ENCODE measurements at places on chromosomes 1 and 21.

GRCh38 chr1:22420455-22421053 is 31.1 kb upstream of the ZBTB40 start:
- peak; percentile 16 for DNase-seq

DNA sequence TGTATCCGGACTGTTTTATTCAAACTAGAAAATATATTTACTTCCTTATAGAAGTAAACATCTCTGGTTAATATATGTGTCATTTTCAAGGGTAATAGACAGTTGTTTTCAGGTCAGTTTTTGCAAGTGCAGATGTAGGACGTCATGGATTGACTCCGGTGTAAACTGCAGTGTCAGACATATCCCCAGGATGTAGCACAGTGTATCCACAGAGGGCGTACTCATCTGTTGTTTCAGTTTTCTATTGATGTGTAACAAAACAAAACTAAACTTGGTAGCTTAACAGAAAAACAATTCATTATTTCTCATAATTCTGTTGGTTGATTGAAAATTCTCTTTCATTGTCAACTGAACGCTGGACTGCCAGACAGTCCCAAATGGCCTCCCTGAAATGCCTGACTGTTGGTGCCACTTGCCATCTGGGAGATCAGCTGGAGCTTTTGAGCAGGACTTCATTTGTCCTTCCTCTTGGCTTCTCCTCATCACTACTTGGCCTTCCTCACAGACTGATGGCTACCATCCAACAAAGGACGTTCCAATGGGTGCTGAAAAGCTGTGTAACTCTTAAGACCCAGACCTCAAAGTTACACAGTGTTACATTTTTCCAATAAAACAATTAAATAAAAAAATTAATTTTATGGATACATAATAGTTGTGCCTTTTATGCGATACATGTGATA is 181.6 kb downstream of the NCAM2 start:
- DNase-seq, result no peak

- DNase-seq, result no peak
Measured at GRCh38 chr1:40673452-40673851, 8.0 kb upstream of the RIMS3 start.

GRCh38 chr1:8015036-8015808 is 10.9 kb downstream of the ERRFI1 start:
- peak; percentile 66 for DNase-seq

DNA sequence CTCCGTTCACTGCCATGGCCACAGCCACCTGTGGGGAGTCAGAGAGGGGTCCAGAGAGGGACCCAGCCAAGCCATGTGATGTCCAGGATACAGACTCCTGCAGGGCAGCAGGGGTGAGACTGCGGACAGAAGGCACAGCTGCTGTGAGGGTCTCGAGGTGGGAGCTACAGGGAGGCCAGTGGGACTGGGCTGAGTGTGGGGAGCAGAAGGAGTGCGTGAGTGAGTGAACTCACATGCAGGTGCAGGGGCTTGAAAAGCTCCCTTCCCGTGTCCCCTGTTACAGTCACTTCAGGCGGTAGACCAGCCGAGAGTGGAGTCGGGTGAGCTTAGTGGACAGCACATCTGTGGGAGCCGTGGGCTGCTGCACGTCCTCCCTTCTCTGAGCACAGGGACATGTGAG is 42.4 kb downstream of the S100B start:
- DNase-seq, result no peak

- peak; percentile 18 for DNase-seq
Measured at GRCh38 chr1:153261281-153262069, 2.0 kb downstream of the LORICRIN start.

DNA sequence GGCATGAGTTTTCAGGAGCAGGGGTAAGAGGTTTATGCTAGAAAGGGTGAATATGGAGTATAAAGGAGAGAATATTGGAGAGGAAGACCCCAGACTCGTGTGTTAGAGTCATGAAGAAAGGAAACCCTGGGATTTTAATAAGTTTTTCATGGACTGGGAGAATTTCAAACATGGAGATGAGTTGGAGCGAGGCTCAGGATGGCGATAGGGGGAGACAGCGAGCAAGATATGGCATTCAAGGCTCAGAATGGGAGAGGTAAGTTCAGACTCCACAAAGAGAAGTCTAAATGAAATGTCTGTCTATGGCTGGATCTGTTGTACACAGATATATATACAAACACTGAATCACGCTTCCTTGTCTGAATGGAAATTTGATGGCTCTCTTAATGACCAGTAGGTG is 92.5 kb downstream of the LRRC40 start:
- DNase-seq, result no peak

- DNase-seq, result no peak
Measured at GRCh38 chr1:56563568-56563967, 15.8 kb downstream of the PLPP3 start.

- DNase-seq, result no peak
Measured at GRCh38 chr1:180170546-180171151, 16.0 kb downstream of the QSOX1 start.
